Stimulated activated CD4-positive, alpha-beta T cell treated with anti-CD3 and anti-CD28 coated beads, TNF-alpha, amount 100 ng/mL, for 1 hour (primary cell): ENCODE measurements at places on chromosomes 7 and 10.

- DNase-seq: no peak
Observed at GRCh38 chr7:596819-597182, 77.2 kb upstream of the PDGFA start.

- no peak for DNase-seq
Observed at GRCh38 chr7:116169060-116169459, 41.3 kb upstream of the TES start.

GRCh38 chr7:123537026-123537642, 2.7 kb upstream of the IQUB start:
- DNase-seq: no peak

DNA sequence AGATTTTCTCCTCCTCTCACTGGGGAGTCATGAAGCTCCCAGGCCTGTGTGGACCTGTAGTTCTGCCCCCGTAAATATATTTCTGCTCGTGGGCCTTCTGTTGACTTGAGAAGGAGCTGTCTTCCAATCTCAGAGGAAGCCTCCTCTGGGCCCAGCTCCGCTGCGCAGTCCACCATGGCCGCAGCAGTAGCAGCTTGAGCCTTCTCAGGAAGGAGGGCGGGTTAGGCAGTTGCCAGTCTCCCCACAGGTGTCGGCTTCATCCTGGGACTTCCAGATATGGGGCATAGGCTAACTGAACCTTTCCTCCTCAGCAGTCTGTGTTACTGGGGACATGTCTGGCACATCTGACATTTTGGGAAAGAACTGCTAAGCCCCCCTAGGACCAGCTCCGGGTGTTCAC, 62.9 kb upstream of the TRIM8 start:
- no peak for DNase-seq

DNA sequence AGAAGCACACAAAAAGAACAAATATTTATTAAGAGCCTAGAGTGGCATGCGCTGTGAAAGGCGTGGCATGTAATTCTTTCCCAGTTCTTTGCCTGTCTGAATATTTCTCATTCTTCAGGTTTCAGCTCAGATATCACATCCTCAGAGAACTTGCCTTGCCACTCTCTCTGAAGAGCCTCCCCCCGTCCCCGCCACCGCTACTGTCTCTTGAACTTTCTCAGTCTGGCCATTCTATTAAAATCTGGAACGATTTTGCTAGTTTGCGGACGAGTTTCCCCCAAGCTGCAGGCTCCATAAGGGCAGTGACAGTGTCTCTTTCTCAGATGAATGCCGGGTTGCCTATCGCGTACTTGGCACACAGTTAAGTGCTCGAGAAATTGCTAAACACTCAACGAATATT, 787 bp upstream of the PLEKHA1 start:
- no peak for DNase-seq

DNA sequence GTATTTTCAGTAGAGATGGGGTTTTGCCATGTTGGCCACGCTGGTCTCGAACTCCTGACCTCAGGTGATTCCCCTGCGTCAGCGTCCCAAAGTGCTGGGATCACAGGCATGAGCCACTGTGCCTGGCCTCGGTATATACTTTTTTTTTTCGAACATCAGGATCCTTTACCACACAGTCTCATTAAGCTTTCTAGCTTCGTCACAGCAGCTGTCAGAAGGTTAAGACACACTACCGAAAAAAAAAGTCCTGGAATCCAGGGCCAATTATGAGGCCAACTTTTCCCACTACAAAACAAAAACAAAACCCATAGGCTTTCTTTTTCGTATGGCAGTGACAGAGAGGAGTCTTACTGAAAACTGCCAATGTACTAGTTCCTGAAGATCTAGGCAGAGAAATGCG, 30.7 kb downstream of the ZC3HC1 start:
- no peak for DNase-seq

DNA sequence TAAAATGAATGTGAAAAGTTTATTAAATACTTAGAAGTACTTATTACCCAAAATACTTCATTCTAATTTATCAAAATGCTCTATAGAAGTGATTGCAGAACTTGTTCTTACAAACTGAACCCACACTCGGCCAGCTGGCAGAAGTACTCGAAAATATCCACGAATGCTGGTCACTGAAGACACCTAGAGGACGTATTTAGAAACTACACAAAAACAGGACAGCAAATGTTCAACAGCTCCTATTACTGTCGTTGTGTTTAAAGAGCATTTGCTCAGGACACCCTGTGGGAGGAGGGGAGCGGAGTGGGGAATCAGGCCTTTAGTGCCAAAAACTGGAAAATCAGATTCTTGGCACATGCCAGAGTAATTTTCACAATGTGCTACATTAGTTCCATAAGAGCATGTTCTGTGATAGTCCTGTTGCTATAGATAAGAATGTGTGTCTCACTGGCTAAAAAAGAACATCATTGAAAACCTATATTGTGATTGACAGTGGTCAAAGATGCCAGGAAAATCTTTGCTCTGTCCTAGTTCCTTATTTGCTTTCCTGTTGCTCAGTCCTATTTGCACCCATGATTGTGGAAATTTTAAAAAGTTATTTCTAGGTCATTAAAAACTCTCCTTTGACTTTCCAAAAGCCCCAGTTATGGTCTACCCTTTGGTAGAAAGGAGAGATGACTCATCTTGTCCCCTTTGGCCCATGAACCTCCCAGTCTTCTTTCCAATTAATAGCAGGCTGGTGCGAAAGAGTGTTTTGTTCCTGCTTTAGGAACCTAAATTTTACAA, 49.0 kb upstream of the NRBF2 start:
- no peak for DNase-seq

- DNase-seq: no peak
Observed at GRCh38 chr10:96280859-96281258, 9.5 kb upstream of the BLNK start.

GRCh38 chr10:124244256-124244877, 151.0 kb upstream of the CHST15 start:
- DNase-seq: no peak

DNA sequence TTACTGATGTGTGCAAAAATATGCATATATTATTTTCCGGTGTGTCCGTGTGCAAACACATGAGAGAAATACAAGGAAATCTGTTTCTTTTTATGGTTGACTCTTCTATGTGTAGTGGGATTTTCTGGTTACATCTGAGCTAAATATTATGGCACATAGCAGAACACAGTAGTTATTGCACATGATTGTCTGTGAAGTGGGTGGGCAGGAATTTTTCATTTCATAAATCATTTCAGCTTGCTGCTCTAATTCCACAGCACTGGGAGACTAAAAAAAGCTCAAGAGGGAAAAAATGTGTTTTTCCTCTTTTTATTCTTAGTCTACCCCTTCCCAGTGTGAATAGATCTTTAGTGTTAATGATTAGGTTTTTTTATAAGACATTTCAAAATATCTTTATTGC, 197.9 kb downstream of the MBL2 start:
- DNase-seq: no peak

- no peak for DNase-seq
Observed at GRCh38 chr10:127444155-127444554, 105.0 kb upstream of the NPS start.

DNA sequence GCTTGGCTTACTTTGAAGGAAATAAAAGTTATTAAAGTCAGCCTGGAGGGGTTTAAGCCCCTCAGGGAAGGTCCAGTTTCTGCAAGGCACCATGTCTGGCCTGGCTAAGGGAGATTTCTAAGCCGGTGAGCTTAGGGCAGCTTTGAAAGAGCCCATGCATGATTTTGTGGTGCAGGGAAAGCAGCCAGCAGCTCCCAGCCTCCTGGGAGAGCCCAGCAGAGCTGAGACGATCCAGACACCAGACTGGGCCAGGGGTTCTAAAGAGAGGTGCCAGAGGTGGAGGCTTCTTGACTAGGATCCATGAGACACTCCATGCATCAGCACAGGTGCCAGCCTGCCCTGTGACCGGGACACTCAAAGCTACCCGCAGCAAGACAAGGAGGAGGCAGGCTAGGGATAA, 59.6 kb upstream of the MKX start:
- no peak for DNase-seq

DNA sequence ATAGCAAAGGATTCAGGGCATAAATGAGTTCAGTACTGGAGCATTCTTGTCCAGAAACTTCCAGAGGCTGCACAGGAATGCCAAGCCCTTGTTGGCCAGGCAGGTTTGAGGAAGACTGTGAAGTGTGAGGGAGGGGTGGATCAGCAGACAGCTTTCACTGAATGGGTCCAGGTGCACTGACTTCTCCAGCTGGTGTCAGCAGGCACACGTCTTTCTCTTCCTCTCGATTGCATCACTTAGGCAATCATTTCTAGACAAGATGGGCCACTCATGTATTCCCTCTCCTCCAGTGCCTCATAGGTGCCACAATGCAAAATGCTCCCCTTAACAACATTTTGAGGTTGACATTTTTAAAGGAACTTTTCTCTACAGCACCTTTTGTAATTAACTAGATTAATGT, 15.6 kb upstream of the PLEKHS1 start:
- no peak for DNase-seq

- no peak for DNase-seq
Observed at GRCh38 chr10:58885686-58886345, 290.6 kb upstream of the PHYHIPL start.

- no peak for DNase-seq
Observed at GRCh38 chr7:41637049-41637448, 65.8 kb downstream of the INHBA start.

DNA sequence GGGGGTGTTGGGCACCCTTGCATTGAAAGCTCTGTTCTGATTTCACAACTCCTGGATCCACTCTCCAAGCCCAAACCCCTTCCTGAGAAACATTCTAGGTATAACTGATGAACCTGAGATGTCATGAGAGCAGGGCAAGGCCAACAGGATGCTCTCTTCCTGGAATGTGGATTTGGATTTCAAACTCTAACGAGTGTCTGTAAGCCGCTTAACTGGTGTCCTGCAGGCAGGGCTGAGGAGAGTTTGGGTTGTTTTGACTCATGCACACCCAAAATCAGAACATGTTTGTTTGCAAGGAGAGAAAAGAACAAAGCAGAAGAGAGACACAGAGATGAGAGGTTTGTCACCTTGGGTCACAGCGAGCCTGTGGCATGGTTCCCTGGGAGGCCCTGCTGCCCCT, 24.6 kb upstream of the AKR1E2 start:
- DNase-seq: no peak

DNA sequence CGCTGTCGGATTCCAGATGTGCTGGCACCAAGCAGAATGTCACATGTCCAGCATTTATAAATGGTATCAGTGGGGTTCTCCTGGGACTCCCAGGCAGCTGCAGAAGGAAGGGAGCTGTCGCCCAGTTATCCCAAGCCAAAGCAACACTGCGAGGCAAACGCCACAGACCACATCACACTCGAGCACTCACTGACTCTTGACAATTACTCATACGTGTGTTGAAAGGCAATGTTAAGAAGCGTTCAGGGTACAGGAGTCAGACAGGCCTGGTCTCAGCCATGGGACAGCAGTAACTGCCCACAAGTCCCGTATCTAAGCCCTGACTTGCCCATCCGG, 113.4 kb downstream of the DIP2C start:
- DNase-seq: no peak

GRCh38 chr10:71188201-71188600, 24.2 kb upstream of the UNC5B start:
- DNase-seq: no peak

GRCh38 chr10:18504161-18504560, 147.2 kb downstream of the NSUN6 start:
- DNase-seq: no peak
